ENCODE measurements at places on chromosomes 4 and X.
A peak's percentile ranks its signal among the peaks of the same experiment; 100 is the strongest.

- no peak for DNase-seq
Observed at GRCh38 chr4:101956068-101956825, 165.7 kb downstream of the BANK1 start.

DNA sequence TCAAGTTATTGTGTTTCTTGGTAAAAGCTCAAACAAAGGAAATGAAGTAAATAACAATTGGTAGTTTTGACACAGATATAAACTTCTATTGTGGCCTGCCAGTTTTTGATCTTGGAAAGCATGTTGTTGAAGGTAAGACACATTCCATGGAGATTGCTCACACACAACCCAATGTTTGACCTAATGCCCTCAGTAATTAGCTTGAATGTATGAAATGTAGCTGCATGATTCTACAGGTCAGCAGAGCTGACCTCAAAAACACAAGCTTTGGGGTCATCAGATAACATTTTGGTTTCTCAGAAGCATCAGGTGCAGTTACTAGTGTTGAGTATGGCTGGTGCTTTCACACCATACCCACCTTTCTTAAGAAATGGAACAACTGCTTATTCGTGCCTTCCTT, 16.5 kb downstream of the GPR173 start:
- peak; percentile 23 for DNase-seq

- no peak for DNase-seq
Observed at GRCh38 chr4:155944516-155944915, 9.2 kb downstream of the CTSO start.

DNA sequence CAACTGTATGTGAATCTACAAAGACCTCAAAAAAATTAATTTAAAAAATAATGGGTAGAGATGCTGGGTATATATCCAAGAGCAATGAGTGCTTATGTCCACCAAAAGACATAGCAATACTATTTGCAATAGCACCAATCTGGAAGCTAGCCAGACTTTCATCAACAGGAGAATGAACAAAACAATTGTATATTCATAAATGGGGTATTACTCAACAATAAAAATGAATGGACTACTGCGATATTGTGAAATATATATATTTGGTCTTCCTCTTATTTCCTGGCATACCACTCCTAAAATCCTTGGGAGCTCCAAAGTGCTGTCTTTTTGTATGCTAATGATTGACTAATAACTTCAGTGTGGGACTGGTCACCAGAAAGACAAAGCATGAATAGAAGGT, 77.5 kb downstream of the MSN start:
- DNase-seq: no peak

DNA sequence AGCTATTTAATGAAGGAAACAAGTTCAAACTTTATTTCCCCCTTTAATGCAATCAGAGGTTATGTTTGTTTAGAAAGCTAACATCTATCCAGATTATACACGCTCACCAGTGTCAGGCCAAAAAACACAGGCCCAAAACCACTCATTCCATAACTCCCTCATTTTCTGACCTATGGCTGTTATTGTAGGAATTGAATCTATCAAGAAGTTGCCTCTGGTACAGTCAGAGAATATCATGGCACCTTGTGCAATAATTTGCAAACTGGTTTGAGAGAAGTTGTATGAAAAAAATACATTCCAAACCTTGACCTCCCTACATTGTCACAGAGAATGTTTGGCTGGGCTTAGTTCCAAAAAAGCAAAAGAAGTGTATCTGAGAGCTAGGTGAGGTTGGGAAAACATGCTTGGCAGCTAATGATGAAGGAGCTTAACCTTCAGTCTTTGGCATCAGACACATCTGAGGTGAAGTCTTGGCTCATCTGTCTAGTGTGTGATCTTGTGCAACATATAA, 591.0 kb downstream of the ANKRD50 start:
- peak; percentile 54 for DNase-seq

- no peak for DNase-seq
Observed at GRCh38 chrX:94057385-94057784, 383.4 kb downstream of the FAM133A start.

- peak; percentile 82 for DNase-seq
Observed at GRCh38 chr4:65344278-65344825, 325.9 kb downstream of the EPHA5 start.

DNA sequence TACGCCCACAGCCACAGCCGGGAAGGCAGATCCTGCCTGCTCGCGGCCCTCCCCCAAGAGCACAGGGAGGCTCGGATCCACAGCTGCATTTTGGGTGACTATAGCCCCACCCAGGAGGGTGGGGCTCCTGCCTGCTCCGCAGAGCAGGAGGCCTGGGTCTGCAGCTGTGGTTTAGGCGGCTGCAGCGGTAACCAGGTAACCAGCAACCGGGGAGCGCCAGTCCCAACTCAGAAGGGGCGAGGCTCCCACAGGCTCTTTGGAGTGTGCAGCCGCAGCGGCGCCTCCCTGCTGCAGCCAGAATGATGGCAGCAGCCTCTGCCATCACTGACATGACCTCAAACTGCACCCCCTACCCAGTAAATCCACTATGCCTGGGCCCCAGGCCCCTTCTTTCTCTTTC, 148.0 kb upstream of the F9 start:
- no peak for DNase-seq

DNA sequence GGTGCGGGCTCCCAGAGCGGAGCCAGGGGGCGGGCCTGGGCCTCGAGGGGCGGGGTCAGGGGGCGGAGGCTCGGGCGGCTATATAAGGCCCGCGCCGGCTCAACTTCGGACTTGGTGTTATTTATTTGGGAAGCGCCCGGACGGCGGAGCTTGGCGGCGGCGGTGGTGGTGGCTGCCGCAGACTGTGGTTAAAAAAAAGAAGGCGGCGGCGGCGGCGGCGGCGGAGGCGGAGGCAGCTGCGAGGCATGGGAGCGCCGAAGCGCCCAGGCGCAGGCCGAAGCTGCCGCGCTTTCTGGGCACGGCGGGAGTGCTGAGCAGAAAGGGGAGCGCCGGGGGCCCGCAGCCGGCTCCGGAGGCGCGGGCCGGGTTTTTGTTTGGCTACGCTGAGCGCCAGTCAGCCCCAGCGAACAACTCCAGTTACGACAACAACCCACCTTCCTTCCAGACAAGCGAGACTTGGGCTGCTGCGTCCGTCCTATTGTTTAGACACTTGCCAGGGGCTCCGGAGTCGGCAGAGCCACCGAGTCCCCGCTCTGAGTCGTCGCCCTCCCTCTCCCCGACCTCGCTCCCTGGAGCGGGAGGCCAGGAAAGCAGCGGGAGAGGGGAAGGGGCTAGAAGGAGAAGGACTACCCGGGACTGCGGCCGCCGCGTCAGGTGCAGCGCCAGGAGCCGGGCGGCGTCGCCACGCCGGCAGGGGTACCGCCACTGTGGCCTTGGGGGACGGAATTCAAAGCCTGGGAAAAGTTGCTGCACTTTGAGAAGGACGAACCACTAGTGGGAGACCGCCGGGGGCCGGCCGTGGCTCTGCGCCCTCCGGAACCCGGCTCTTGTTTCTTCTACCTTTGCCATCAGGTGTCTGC, at the start of gene SLIT2:
Gene SLIT2, plus strand, starts transcription at position 110 of the 860 bp plus-strand sequence. CDS start 1,911 bp downstream, outside the sequence.
- DNase-seq: peak; percentile 31

GRCh38 chr4:40243386-40243948, 46.6 kb downstream of the RHOH start:
- DNase-seq: no peak

DNA sequence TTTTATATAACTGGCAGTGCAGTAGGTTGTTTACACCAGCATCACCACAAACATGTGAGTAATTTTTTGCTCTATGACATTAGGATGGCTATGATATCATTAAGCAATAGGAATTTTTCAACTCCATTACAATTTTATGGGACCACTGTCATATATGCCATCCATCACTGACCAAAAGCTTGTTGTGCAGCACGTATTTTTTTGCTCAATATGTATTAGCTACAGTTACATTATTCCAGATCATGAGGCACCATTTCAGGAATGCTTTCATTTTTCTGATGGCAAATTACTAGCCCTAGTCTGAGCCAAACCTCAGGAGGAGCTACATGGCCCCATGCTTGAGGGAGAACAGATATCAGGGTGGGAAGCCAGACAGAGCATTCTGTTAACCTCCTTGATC, 56.8 kb upstream of the DCLK2 start:
- DNase-seq: no peak

GRCh38 chr4:24032371-24032989, 142.6 kb upstream of the PPARGC1A start:
- no peak for DNase-seq

DNA sequence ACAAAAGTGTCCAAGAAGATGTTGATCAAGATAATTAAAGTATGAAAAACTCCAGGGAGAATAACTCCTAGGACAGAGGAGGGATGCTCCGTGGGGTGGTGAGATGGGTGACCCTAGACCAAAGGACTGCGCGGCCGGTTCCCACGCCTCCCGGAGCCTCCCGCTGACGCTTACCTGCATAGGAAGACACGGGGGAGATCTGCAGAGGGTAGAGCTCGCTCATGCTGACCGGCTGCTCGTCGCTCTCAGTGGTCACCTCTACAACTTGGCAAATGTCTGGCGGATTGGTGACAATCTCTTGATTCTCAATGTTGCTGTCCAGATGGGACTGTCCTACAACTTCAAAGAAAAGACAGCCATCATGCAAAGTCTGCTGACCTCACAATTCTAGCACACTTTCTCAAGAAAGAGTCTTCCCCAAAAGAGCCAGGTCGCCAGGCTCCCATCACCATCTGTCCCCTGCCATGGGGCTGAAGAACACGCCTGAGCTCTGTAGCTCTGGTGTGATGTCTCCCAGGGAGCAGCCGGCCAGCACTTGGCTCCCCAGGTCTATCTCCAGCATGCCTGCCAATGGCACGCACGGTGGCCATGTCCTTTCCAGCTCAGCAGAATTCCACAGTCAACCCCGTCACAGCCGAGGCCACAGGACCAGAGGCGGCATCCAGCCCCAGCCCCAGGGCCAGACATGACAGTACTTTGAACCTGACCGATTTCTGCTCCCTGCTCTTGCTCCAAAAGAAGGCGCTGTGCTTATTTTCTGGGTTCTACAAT, 75.4 kb downstream of the IRF2 start:
- DNase-seq: no peak

GRCh38 chr4:78704981-78705683, 71.0 kb upstream of the BMP2K start:
- peak; percentile 34 for DNase-seq

DNA sequence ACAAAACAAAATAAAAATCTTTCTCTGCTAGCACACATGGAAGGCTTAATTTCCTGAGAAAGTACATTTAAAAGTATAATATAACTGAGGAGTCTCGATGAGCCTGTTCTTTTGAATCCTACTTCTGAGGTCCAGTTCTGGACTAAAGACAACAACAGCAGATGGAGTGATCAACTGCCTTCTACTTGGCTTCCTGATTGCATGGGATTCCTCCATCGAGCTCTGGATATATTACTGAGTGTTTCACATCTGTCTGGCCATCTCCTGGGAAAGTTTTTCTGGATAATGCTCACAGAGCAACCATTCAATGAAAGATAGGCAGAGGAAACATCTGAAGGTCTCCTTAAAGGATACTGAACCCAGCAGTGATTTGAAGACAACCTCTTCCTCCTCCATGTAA, 42.6 kb downstream of the KDR start:
- DNase-seq: no peak

DNA sequence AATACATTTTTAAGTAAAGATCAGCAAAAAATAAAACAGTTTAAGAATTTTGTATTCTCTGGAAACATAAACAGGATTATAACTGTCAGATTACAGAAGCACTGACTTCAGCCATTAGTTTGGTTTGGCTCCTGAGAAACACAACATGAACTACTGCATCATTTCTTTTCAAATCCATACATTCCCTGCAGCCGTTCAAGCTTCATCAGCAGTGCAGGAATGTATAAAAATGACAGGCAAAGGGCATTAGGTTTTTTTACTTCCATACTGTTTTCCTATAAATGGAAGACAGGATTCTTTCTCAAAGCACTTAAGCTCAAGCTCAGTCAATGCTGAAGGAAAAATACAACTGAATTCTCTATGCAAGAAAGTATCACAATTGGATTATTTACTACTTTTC, 4.2 kb upstream of the MAB21L2 start:
- peak; percentile 92 for DNase-seq

DNA sequence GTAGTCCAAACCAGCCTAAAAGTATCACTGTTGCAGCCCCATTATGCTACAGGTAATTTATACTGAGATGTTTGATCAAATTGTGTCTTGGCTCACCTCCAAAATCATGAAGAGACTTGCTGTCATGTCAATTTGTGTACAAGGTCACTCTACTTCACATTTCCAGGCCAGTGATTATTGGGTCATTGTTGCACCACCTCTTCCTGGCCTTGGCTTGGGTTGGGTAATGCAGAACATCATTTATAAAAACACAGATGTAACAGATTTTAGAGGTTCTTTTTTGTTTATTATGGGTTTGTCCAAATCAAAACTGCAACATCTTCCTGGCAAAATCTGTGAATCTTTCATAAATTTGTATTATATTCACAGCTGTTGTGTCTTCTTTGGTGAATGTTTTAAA, 459.5 kb downstream of the ANKRD50 start:
- no peak for DNase-seq

GRCh38 chr4:81604683-81605218, 133.0 kb upstream of the RASGEF1B start:
- no peak for DNase-seq

- no peak for DNase-seq
Observed at GRCh38 chr4:8729408-8730149, 137.0 kb downstream of the CPZ start.

DNA sequence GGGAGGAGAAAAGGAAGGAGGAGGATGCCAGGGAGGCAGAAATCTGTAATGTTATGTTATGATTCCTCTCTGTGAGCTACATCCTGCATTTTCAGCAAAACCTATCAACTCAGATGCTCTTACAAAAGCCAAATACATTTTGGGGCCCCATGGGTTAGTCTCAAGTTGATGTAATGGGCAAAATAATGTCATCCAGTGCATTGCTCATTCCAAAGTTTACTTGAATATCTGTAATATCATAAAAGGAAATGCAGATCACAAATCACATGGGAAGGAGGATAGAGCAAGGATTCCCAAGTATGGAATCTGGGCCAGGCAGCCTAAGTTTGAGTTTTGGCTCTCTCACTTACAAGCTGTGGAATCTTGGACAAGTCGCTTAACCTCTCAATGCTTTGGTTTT, 74.9 kb upstream of the SOD3 start:
- DNase-seq: no peak

DNA sequence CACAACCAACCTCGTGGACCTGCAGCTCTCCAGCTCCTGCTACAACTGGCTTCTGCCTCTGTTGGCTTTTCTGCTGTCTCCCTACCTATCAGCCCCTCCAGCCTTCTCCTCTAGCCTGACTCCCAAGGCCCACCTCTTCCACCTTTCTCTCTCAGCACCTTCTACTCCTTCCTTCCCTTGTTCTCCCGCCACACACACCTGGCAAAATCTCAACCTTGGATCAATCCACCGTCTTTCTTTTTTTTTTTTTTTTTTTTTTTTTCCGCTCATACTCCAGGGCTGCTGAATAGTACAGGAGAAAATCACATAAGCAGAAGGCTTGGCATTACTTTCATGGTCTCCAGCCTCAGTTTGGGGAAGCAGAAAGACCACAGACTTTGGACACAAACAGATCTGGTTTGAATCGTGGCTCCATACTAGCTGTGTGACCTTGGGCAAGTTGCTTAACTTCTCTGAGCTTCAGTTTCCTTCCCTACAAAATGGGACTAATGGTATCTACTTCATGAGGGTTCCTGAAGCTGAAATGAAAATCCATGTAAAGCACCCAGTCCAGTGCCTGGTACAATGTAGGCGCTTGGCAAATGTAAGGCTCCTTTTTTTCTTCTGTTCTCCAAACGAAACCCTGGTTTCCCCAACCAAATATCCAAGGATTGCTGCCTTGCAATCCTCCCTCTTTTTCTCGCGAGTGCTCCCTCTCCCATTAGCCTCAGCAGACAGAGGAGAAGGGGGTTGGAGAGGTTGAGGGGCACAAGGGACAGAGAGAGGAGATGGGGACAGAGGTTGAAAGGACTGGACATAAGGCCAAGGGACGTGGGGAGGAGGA, 1.7 kb downstream of the FGD1 start:
- no peak for DNase-seq

- DNase-seq: no peak
Observed at GRCh38 chr4:184329659-184330400, 112.2 kb upstream of the ENPP6 start.
